Activated naive CD8-positive, alpha-beta T cell treated with anti-CD3 and anti-CD28 coated beads, Interleukin-2, amount 50 U/mL, for 16 hours (primary cell): ENCODE measurements at places on chromosomes 5 and 9.

- no peak for DNase-seq
Measured at GRCh38 chr5:55324815-55325418, 17.1 kb downstream of the MTREX start.

- DNase-seq: no peak
Measured at GRCh38 chr9:110248361-110248760, 7.9 kb downstream of the TXN start.

- no peak for DNase-seq
Measured at GRCh38 chr5:77843570-77844372, 67.6 kb upstream of the TBCA start.

DNA sequence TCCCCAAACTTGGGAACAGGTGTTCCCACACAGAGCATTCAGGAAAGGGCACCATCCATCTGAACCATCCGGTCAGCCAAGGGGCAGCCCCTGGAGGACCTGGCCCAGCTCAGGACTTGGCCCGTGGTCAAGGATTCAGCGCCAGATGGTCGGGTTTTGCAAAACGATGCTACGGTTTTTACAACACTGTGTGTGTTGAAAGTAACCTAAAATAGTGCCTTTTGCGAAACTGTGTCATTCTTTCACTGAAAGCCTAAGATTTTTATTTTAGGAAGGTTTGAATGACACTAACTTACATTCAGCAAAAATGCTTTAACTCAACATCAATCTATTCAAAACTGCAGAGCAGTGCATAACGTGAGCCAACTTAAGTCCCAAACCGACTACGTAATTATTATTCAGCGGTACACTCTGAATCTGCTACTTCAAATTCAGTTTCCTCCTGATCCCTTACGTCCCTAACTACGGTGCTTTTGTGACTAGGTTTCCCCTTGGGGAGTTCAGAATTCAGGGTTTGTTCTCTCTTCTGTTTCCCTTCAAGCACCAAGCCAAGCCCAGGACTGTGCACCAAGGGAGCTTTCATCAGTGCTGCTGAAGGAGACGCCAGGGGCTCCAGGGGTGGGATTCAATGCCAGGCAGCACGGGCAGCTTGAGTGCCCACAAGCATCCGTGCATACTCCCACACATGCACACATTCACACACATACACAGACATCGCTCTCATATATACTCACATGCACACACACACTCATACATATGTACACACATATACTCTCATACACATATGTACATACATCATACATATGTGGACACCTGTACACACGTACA is 25.8 kb downstream of the LPCAT1 start:
- DNase-seq: no peak

- DNase-seq: no peak
Measured at GRCh38 chr5:80238778-80239679, 16.8 kb downstream of the SERINC5 start.

GRCh38 chr9:272251-273213 is 57.9 kb downstream of the DOCK8 start:
- DNase-seq: peak; percentile 54

DNA sequence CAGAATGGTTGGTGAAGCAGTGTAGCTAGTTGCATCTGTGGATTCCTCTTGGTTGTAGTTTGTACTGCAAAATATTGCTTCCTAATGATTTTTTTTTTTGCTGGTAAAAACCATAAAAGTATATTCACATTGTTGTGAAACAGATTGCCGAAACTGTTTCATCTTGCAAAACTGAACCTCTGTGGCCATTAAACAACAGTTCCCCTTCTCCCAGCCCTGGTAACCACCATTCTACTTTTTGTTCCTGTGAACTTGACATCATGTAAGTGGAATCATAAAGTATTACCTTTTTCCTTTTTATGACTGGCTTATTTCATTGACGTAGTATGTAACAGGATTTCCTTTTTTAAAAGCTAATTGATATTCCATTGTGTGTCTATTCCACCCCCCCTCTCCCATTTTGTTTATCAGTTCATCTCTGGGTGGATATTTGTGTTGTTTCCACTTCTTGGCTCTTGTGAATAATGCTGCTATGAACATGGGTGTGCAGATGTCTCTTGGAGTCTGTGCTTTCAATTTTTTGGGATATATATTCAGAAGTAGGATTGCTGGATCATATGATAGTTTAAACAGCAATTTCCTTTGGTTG is 11.8 kb downstream of the SUB1 start:
- DNase-seq: no peak

DNA sequence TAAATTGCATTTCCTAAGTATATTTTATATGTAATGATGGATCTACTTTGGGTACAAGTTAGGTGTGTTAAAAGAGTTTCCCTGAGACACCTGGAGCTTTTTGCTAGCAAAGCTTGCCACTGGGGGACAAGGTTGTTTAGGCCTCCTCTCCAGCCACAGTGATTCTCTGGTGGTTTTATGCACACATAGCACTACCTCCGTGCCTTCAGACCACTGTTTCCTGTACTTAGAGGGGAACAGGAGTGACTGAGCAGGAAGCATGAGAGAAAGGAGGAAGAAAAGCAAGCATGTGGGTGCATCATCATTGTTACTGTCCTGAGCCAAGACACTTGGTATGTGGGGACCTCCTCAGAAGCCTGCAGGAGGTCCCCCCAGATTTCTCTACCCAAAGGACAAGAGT is 272.1 kb downstream of the RASEF start:
- DNase-seq: no peak

- DNase-seq: no peak
Measured at GRCh38 chr9:112868461-112868860, 22.2 kb downstream of the SLC46A2 start.

DNA sequence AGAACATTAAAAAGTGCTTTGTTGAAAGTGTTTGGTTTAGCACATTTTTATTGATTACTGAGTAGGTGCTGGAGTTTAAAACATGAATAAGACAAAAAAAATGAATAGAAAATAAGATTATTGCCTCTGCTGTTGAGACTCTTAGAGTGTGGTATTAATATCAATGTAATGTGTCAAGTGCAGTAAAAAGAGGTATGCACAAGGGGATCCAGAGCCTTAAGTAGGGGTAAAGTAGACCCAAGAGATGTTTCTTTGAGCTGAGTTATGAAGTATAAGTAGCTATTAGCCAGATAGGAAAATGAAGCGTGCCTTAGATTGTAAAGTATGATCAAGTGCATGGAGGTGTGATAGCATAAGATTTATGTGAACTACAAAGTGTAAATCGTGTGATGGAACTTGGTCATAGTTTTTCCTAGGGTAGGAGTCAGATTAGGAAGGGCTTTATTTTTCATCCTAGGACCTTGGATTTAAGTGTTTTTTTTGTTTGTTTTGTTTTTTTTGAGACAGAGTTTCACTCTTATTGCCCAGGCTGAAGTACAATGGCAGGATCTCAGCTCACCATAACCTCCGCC is 45.2 kb downstream of the NSD1 start:
- DNase-seq: no peak

GRCh38 chr5:149063017-149063687 is at the start of gene SH3TC2:
Gene SH3TC2, minus strand, starts transcription at chr5:149063062. Its CDS starts 40 bp downstream, at chr5:149063022.
- DNase-seq: no peak

DNA sequence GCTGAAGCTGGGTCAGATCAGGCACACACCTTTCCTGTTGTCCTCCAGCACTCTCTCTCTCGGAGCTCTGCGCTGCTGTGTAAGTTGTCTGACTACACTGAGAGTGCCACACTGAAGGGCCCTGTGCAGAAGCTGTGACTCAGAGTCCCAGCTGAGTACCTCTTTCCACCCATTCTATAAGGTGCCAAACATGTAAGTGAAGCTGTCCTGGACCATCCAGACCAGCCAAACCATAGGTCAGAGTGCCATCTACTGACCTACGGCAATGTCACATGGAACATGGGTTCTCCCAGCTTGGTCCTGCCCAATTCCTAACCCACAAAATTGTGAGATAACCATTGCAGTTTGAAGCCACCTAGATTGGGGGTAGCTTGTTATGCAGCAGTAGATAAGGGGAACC is 68.2 kb downstream of the ADCY2 start:
- no peak for DNase-seq

- DNase-seq: peak; percentile 53
Measured at GRCh38 chr5:10635257-10635866, 71.5 kb downstream of the ANKRD33B start.

DNA sequence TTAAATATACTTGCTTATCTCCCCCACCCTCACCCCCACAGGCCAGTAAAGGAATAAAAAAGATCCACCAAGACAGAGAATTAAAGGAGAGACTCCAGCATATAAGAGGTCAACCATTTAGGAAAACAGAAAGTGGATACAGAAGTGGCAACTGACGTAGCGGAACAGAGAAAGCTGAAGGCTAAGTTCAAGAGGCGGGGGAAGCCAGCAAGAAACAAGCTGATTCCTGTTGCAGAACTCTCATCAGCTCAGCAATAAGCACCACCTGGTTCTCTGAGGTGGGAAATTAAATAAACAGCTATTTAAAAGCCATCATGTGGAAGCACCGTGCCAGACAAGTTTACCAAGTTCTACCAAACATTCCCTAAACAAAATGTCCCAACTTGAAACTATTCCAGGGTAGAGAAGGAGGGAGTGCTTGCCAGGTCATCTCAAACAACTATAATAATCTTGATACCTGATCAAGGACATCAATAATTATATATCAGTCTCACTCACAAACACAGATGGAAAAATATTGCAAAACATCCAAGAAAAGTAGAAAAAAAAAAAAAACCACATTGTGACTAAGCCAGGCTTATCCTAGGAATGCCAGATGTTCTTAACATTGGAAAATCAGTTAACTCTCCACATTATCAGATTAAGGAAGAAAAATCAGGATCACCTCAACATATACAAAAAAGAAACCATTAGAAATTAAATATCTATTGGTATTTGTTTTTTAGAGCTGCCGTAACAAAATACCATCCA is 7.3 kb upstream of the ARL15 start:
- no peak for DNase-seq

DNA sequence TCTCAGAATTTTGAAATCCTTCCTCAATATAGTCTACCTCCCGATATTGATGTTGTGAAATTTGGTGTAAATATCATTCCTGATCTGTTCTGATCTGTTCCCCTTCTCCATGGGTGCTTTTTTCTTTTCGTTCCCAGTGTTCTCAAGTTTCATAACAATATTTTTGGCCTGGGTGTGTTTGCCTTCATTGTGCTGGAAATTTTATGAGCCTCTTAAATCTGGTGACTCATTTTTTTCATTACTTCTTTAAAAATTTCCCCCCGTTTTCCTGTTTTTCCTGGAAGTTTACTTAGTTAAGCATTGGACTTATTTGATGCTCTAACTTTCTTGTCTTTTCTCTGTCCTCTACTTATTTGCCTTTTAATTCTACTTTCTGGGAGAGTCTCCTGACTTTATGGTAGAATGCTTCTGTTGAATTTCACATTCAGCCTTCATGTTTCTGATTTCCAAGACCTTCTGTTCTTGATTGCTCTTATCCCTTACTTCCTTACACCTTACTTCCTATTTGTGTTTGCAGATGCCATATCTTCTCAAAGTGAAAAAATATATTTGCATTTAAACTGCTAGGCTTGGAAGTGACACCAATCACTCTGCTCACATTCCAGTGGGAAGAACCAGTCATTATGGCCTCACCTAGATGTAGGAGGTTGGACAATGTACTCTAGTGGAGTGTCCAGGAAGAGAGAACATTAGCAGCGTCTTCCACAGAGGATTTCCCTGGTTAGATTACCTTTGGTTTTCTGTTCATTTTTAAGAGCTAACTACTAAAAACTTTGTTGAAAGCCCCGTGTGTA is 441.9 kb downstream of the ARHGEF28 start:
- no peak for DNase-seq

DNA sequence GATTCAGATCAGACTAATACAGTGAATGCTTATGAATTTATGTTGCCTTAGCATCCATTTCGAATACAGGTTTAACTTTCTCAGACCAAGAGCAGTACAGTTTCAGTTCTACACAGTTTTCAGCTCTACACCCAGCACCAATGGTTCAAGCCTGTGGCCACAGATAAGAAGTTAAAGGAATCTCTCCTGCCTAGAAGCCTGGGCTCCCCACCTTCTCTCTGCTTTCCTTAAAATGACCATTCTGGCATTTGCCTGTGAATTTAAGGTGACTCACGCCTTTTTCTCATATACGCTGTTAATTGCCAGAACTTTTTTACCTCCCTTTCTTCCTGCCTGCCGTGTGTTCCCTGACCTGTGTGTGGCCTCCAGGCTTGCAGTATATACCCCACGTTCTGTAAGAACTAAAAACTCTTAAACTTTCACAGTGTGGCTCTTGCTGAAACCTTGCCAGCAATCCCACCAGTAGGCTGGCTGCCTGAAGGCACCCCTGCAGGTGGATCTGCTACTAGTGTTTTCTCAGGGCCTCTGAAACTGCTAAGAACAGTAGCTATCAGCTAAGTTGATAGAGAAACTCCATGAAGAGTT is 692.8 kb upstream of the CDH18 start:
- DNase-seq: no peak
